Fibroblast of villous mesenchyme (primary cell): ENCODE measurements at places on chromosomes 12 and 14. TPM values are rescaled to one million over a fixed set of nuclear protein-coding genes. Genes with fewer than 3 reads are reported as not detected.
A peak's percentile ranks its signal among the peaks of the same experiment; 100 is the strongest.

GRCh38 chr12:11706509-11707379 is 57.3 kb downstream of the ETV6 start:
- peak; percentile 32 for DNase-seq

GRCh38 chr12:3277306-3277943 is 200.2 kb downstream of the TSPAN9 start:
- no peak for DNase-seq

GRCh38 chr12:10214895-10215267 is 2.2 kb downstream of the GABARAPL1 start:
- DNase-seq, result peak; percentile 80

GRCh38 chr12:124827588-124828184 is 36.0 kb downstream of the SCARB1 start:
- DNase-seq, result no peak

DNA sequence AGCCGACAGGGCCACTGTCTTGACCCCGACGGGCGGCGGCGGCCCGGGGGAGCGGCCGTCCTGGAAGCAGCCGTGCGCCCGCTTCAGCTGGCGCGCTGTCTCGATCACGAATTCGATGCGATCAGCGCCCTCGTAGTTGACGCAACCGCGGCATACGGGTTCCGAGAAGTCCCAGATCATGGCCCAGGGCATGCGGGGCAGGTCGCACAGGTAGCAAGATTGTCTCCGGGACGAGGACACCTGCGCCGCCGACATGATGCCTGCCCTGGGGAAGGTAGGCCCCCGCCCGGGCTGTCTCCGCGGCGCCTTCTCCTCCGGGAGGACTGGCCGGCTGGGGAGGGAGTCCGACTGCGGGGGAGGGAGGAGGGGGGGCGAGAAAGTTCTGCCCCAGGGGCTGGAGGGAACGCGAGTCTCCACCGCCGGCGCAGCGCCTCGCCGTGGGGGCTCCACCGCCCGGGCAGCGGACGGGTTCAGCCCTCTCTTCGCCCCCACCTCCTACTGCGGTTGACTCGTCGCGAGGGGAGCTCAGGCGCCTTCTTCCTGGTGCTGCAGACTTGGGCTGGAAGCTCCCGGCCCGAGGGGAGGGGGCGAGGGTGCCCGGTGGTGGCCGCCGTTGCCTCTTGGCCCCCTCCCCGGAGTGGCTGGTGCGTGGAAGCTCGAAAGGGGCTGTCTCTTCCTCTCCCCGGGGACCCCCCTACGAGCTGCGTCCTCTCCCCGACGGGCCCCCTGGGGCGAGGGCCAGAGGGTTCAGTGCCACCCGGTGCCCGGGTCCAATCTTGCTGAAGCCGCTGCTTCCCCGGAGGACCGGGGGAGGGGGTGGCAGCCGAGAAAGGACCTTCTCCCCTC is 747 bp downstream of the IRF2BPL start:
- peak; percentile 75 for DNase-seq

GRCh38 chr14:100838493-100839314 is 12.8 kb downstream of the MEG3 start:
- DNase-seq, result no peak

DNA sequence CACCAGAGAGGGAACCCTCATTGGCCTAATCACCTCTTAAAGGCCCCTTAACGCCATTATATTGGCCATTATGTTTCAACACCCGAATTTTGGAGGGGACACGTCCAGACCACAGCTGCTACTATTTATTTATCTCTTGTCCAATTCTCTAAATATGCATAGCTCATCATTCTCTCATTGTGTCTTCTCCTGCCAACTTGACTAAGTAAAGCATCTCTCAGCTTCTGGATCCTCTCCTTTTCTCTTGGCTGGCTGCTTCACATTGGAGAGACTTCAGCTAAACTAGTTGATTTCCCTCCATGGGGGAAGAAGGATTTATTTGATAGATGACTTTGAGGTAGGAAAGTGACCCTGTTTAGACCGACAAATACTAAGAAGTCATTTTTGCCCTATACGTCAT is 120.4 kb upstream of the KRR1 start:
- no peak for DNase-seq

- peak; percentile 18 for DNase-seq
Measured at GRCh38 chr14:95662376-95663186, 23.6 kb upstream of the TCL1B start.

GRCh38 chr12:104345234-104346066 is 41.9 kb downstream of the EID3 start:
- DNase-seq, result no peak

GRCh38 chr12:29004066-29004935 is 144.8 kb upstream of the FAR2 start:
- no peak for DNase-seq

DNA sequence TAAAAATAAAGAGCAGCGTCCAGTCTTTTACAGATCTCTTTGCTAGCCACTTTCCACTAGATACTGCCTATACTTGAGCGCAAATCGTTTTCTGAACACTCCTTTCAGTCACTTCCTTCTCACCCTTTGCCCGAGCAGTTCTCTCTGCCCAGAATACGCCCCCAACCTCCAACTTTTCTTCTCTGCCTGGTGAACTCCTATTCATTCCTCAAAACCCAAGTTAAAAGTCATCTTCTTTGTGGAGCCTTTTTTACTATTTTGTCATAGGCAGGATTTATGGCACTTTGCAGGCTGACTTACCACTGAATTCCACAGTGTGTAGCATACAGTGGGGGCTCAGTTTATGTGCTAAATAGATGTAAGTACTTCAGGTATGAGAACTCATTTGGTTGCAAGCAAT is 4.0 kb downstream of the CCDC63 start:
- DNase-seq, result no peak

- no peak for DNase-seq
Measured at GRCh38 chr14:69850736-69851112, 28.5 kb upstream of the SMOC1 start.

GRCh38 chr14:63544591-63545299 is 1.6 kb upstream of the PPP2R5E start:
- DNase-seq, result peak; percentile 40

DNA sequence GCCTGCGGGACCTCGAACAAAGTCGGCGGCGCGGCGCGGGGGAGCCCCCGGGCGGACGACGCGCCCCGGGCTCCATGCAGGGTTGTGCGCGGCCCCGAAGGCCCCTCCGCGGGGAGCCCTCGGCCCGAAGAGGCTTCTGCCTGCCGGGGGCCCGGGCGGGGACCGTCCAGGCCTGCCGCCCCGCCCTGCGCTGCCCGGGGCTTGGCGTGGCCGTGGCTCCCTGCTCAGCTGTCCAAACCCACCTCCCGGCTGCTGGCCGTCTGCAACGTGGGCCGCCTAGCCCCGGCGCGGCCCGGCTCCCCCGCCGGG is 670 bp downstream of the DYRK2 start:
- DNase-seq, result no peak

DNA sequence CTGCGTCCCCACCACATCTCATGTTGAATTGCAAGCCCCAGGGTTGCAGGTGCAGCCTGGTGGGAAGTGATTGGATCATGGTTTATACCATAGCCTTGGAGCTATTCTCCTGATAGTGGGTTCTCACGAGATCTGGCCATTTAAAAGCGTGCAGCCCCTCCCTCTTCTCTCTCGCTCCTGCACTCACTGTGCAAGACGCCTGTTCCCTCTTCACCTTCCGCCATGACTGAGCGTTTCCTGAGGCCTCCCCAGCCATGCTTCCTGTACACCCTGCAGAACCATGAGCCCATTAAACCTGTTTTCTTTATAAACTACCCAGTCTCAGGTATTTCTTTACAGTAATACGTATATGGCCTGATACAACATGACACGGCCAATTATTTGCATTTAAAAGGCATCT is 146.6 kb downstream of the RIMBP2 start:
- no peak for DNase-seq

TRIM9 gene
- 0.64 TPM in 1 of 2 replicates, not detected in the other for total RNA-seq

P2RX2 gene
- total RNA-seq, result not detected in 2 replicates

TESPA1 gene
- not detected in 2 replicates for total RNA-seq

COX8C gene
- total RNA-seq, result not detected in 2 replicates
